ENCODE measurements at places on chromosomes 5 and 9.
A peak's percentile ranks its signal among the peaks of the same experiment; 100 is the strongest.

GRCh38 chr5:128101676-128102075 lies 18.1 kb downstream of the SLC12A2 start:
- DNase-seq, result no peak

DNA sequence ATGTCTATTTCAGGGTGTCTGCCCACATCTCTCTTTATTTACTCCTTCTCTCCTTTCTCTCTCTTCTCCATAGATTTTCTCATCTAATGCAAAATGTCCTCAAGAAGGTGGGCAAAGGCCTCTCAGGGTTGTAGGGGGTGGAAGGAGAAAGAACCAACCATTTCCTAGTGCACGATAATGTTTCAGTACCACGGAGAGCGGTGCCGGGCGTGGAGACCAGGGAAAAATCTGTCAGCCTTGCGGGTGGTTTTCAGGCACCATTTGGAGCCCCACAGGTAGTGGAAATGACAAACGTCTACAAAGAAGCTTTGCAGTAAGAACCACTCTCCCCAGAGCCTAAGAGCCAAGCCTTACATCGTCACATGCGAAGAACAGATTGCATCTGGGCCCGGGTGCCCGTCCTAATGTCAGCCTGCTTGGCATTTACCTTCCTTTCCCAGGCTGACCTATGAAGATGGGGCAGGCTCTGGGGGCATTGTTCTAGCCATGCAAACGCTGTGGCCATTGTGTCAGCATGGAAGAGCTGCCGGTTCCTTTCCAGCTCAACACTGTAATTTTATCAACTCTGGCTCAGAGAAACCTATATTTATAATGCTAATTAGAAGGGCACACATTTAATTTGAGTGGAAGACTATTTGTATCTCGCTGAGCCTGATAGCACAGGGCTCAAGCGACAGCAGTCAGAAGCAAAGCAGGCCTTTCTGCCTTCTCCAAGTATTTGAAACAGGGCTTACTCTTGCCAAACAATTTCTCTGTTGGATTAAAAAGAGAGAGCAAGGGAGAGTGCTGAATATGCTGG lies 430.1 kb upstream of the WWC1 start:
- no peak for DNase-seq

DNA sequence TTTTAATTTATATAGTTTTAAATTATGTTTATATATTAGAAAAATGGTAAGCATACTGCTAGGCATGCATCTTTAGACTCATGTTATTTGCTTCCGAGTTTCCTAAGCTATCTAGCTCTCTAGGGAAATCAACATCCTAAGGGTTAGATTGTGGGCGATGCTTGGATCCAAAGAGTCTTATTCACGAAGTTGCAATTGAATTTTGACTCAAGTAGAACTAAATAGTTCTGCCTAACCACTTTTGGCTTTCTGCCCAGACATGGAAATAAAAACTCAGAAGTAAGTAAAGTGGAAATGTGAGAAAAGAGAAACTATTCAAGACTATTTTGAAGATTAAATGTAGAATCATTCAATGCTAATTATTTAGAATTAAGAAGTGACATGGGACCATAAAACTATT lies 440.4 kb downstream of the CDH18 start:
- DNase-seq, result no peak

GRCh38 chr5:43973318-43973717 lies 370.3 kb downstream of the NNT start:
- DNase-seq, result no peak

- DNase-seq, result no peak
These were observed 770.0 kb upstream of the CDH10 start for GRCh38 chr5:25414742-25415141.

DNA sequence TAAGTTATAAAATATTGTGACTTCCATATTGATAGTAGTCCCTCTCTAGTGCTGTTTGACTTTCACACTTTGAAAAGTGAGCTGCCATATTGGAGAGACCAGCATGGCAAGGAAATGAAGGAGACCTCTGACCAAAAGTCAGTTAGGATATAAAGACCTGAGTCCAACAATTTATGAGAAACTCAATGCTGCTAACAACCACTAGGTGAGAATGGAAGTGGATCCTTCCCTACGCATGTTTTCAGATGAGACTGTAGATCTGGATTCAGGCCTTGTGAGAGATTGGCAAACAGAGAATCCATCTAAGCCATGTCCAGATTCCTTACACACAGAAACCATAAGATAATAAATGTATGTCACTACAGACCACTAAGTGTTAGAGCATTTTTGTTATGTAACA lies 81.6 kb downstream of the CTNND2 start:
- DNase-seq, result no peak

- DNase-seq, result no peak
These were observed 5.5 kb upstream of the CPEB4 start for GRCh38 chr5:173882632-173883031.

GRCh38 chr5:78602400-78602799 lies 46.2 kb downstream of the LHFPL2 start:
- DNase-seq, result no peak

- no peak for DNase-seq
These were observed 93.2 kb downstream of the OSMR start for GRCh38 chr5:38938973-38939372.

- DNase-seq, result no peak
These were observed 76.3 kb downstream of the SEMA4D start for GRCh38 chr9:89421595-89421994.

DNA sequence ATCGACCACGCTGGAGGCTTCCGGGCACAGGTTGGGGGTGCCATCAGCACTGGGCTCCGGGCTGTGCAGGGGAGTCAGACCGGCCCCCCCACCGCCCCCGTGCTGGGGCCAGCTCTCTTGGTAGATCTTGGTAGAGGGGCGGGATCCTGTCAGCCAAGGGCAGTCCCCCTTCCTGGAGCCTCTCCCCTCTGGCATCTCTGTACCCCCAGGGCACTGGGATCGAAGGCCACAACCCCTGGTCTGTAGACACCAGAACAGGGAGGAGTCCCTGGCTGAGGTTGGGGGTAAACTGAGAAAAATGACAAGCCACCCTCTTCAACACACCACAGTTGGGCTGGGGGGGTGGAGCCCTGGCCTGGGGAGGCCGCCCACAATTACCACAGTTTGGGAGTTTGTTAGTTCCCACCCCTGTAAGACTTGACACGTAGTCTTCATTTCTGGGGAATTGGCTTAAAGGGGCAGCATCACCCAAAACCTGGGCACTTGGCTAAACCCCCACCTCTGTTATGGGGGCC lies 882 bp downstream of the CERCAM start:
- DNase-seq, result no peak

DNA sequence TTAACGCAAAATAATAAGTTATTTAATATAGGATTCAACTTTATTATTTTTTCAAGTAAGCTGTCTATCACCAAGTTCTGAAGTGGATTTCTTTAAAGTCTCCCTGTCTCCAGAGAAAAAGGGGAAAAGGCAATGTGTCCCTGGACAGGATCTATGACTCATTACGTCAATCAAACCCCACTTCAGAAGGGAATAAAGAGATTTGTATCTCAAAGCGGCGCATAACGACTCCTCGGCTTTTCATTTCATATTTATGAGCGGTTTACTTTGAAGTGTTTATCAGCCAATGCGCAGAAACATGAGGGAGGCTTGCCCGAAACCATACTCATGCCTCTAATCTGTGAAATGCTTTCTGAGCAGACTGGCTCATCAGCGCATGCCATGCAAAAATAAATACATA lies 938.6 kb upstream of the WWC1 start:
- DNase-seq, result no peak

GRCh38 chr9:126496181-126496576 lies 117.5 kb upstream of the LMX1B start:
- DNase-seq, result no peak

DNA sequence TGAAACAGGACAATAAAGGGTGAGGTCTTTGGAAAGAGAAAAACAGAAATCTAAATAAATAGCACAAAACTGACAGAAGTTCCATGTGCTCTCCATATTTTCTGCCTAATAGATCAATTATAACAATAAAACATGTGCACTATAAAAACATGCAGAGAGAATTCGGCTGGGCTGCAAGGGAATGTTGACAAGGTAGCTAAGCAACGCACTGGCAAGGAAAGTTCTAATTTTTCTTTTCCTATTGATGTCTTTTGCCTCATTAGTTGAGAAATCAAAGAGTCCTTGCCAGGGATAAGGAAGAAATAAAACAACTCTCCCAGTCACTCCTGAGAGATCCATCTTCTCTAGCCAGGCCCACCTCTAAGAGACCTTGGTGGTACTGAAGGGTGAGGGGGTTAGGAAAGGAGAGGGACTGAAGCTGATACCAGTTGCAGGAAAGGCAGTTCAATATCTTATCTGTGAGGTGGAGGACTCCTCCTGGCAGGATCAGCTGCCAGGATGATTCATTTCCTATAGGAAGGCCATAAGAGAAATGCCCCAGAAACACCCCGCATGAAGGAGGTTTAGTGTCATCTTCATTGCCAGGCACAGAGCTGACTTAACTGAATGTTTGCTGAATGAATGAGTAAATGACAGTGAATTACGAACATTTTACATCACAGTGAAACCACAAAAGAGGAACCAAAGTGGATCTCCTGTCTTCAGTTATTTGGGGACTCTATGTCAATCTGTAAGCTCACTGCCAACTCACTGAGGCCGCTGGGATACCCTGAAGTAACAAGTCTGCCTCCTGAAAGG lies 63.7 kb upstream of the IFNK start:
- no peak for DNase-seq

GRCh38 chr9:9215050-9215449 lies 1397.8 kb downstream of the PTPRD start:
- DNase-seq, result no peak

- DNase-seq, result peak; percentile 87
These were observed at the start of gene GBGT1 for GRCh38 chr9:133163504-133164172. TSS of gene GBGT1 (minus strand) at chr9:133163914. CDS start at chr9:133162412, 1,502 bp downstream.

- no peak for DNase-seq
These were observed 4.6 kb downstream of the ISL1 start for GRCh38 chr5:51387884-51388275.

GRCh38 chr9:105854783-105855724 lies 160.7 kb downstream of the TMEM38B start:
- no peak for DNase-seq

GRCh38 chr9:72315089-72315509 lies 49.9 kb downstream of the ZFAND5 start:
- peak; percentile 72 for DNase-seq

GRCh38 chr5:154811653-154812465 lies 38.5 kb downstream of the FAXDC2 start:
- DNase-seq, result peak; percentile 70
